Mesangial cell (primary cell): ENCODE measurements at places on chromosomes 12 and 14. TPM values are rescaled to one million over a fixed set of nuclear protein-coding genes. Genes with fewer than 3 reads are reported as not detected.

ST8SIA1 gene
- 0.13 and 0.16 TPM in 2 replicates for total RNA-seq

VRTN gene
- not detected in 2 replicates for total RNA-seq

CD27 gene
- 0.51 TPM in 1 of 2 replicates, not detected in the other for total RNA-seq

OR5AU1 gene
- not detected in 2 replicates for total RNA-seq

AGAP2 gene
- 0.25 TPM in 1 of 2 replicates, not detected in the other for total RNA-seq

NEUROD4 gene
- not detected in 2 replicates for total RNA-seq

SPX gene
- total RNA-seq: 3.3 and 6.5 TPM in 2 replicates

CCDC196 gene
- not detected in 2 replicates for total RNA-seq

SAMD15 gene
- 0.51 and 2.0 TPM in 2 replicates for total RNA-seq

HOMEZ gene
- total RNA-seq: 9.1 and 11.1 TPM in 2 replicates
